AG20443 (cell line): ENCODE measurements at places on chromosomes 1 and 21.

GRCh38 chr1:207762622-207763021, 10.8 kb downstream of the CD46 start:
- DNase-seq = no peak

DNA sequence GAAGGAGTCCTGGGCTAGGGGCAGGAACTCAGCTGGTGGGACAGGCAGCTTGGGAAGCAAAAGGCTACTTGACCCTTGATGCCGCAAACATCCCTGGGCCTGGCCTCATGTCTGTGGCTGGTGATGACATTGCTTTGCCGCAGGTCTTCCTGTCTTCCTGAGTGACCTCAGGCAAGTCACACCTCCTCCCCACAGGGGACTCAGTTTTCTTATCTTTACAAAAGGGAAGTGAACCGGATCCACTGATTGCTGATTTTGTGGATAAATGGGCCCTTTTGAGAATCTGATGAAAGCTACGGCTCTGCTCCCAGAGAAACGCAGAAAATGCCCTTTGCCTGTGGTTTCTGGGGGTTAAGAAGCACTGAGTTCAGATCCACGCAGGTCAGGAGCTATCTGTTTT, 20.7 kb downstream of the PLOD1 start:
- DNase-seq = no peak

- no peak for DNase-seq
These were observed 28.8 kb downstream of the VANGL2 start for GRCh38 chr1:160429125-160429561.

DNA sequence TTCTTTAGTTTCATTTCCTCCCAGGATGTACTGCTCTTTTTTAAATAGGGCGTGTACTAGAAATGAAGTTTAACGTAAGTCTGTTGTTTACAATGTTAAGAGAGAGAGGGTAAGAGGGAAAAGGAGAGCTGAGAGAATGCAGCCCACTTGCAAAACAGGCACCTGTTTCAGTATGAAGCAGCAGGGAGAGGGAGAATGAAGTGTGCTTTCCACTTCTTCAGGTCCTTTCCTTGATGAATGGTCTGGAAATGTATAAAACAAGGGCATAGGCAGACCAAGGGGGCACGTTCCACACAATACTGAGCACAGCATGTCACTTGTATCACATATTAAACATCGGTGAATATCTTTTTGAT, 2.0 kb downstream of the KCNA3 start:
- DNase-seq = no peak

DNA sequence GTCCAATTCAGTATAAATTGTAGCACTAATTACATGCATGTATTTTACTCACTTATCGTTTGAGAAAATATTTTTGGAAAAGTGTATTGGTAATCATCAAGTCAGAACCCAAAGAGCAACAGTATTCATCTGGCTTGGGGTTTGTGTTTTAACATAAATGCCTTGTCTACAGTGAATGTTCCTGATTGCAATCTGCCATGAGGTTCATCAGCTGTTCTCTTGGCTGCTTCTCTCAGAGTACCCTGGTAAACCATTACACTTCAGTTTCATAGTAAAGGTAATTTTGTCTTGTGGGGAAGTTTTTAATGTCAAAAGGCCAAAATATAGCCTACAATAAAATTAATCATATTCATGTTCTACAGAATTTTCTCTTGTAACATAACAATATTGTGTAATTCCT, 150.3 kb downstream of the IFI44 start:
- no peak for DNase-seq

DNA sequence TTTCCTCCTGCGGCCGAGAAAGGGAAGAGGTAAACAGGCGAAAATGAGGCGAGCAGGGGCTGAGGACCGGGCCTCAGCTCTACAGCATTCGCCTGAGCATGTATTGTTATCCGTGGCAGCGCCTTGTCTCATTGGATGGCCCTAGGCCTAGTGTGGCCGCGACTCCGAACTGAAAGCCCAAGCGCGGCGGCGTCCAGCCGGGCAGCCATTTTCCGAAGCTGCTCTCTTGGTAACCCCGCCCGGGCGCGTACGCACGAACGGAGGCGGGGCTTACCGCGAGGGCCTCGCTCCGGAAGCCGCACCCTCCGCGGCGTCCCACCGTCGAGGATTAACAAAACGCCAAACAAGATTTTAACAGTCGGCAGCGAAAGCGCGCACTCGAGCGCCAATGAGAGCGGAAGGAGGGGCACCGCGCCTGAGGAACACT, 797 bp upstream of the USP1 start:
- DNase-seq = peak; percentile 95

- no peak for DNase-seq
These were observed 297.0 kb downstream of the AKT3 start for GRCh38 chr1:243553090-243553489.

DNA sequence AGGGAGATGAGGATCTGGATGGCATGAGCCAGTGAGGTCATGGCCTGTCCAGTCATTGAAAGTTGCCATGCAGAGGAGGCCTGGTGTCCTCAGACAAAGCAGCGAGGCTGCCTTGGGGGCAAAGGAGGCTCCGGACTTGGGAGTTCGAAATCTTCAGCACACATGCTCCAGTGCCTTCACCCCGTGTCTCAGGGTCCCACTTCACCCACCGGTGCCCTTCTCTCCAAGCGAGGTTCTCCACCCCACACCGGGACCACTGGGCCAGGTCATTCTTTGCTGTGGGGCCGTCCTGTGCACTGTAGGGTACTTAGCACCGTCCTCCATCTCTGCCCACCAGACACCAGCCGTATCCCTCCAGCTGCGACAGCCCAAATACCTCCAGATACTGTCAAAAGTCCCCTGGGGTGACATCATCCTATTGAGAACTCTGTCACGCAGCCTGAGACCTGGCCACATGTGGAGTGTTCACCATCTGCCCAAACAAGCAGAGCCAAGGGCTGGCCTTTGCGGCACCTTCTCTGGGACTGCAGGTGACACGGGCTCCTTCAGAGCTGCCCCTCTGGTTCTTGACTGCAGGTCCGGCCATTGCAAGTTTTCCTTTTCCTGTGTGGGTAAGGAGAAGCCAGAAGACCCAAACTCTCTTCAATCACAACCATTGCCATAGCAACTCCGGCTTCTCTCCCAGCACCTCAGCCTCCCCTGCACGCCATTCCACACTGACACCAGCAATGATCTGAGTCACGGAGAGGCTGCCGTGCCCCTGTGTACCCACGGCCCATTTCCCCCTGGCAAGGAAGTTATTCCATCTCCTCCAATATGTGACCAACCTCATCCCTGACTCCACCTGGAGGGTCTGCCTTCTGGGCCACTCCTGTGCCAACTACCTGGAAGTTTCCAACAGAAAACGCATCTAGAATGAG, 20.4 kb upstream of the PDE9A start:
- DNase-seq = no peak

GRCh38 chr21:25955646-25956045, 214.9 kb downstream of the APP start:
- DNase-seq = no peak

- DNase-seq = no peak
These were observed 40.3 kb downstream of the CNIH3 start for GRCh38 chr1:224656392-224656791.

GRCh38 chr1:225658041-225658440, 5.1 kb upstream of the ENAH start:
- no peak for DNase-seq

DNA sequence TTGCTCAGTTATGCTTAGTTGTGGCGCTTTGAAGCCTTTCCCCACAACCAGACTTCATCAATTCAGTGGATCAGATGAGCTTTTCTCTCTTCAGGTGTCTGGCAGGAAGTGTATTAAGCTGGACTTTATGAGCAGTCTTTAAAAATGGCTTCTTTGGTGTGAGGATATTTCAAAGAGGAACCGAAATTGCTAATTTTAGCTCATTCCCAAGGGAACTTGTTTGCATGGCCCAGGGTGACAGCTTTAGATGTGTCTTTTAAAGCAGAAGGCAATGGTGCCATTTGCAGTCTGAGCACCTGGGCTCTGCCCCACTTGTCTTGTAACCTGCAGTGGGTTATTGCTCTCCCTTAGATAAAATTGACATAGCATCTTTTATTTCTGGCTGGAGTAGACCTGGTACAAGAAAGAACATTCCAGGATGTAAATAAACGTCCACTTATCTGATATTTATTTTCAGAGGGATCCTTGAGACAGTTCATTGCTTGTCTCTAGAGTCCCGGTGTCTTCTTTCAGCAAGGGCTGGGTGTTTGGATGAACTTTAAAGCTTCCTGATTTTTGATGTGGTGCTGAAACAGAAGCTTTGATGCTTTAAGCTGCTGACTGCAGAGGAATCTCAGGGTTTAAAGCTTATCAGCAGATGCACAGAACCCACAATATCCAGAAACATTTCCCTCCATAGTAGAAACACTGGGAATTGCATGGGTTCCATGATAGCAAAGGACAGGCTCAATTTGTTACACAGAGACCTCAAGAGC, 241.7 kb downstream of the ADGRL2 start:
- DNase-seq = no peak

DNA sequence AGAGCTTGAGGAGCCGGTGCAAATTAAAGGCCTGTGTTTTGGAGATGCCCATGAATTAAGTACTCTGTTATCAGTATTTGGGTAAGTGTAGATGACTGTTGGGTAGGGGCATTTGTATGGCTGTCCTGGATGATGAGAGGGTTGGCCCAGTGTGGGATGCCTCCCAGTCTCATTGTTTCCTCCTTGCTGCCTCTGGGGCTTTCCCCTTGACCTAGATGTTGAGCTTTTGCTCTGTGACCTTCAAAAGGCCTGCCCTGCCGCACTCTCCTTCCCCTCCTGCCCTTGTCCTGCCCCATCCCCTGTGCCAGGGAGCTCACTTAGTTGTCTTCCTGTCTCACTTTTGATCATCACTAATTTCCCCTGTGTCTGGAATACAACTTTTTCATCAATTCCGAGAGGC, 10.0 kb downstream of the GALNT2 start:
- DNase-seq = no peak

- peak; percentile 49 for DNase-seq
These were observed 23.2 kb downstream of the LYST start for GRCh38 chr1:235843461-235843961.

- DNase-seq = no peak
These were observed 1.7 kb upstream of the TNFSF4 start for GRCh38 chr1:173208868-173209267.

GRCh38 chr1:61583703-61584102, 141.2 kb downstream of the TM2D1 start:
- no peak for DNase-seq

- DNase-seq = no peak
These were observed 98.6 kb upstream of the KRTAP19-8 start for GRCh38 chr21:31136891-31137290.

DNA sequence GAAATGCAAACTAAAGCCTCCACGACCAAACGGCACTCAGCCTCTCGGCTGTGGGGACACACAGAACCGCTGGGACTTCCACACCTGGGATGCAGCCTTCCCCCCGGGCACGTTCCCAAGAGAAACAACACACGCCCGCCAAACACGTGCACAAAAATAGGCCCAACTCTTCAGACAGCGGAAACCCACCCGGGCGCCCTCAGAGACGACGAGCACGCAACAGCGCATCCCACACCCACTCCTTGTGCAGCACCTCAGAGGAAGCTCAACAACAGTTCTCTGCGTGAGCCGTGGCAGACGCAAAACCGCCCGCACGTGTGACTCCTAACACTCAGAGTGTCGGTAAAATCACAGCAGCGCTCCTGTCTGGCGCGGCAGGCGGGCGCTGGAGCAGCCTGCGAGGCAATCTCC, 5.3 kb downstream of the C1orf159 start:
- no peak for DNase-seq

GRCh38 chr1:229344139-229344538, 1.3 kb upstream of the CCSAP start:
- no peak for DNase-seq

DNA sequence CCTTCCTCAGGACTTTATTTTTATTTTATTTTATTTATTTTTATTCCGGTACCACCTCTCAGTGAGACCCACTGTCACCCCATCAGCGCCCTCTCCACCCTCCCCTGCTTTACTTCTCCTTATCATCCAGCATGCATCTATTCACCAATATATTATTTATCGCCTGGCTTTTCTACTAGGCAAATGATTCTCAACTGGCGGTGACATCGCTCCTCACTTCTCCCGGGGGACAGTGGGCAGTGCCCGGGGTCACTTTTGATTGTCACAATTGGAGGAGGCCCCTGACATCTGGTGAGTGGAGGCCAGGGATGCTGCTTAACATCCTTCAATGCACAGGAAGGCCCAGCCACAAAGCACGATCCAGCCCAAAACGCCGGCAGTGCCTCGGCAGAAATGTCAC, 138.7 kb downstream of the ETS2 start:
- no peak for DNase-seq

- peak; percentile 88 for DNase-seq
These were observed 950 bp upstream of the EVA1C start for GRCh38 chr21:32411350-32412161.

- DNase-seq = no peak
These were observed 101.9 kb upstream of the SOD1 start for GRCh38 chr21:31557421-31558188.

- DNase-seq = no peak
These were observed 182.4 kb downstream of the BACH1 start for GRCh38 chr21:29481081-29481480.

- DNase-seq = no peak
These were observed 26.5 kb upstream of the LEPR start for GRCh38 chr1:65393928-65394327.

DNA sequence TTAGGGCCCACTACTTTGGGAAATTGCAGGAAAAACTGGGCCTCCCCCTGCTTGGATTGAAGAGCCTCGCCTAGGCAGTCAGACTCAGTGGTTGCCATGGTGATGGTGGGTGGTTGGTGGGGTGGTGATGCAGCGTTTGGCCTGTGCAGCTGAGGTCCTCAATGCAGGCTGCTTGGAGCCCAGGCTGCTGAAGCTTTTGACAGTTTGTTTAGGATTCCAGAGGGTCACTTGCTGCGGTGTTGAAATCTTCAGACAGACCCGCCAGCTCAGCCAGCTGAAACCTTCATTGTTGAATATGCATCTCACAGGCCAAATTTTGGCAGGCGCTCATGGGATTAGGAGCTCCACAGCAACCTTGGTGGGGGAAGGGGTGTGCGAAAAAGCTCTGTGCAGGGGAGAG, 67.9 kb downstream of the CACNA1E start:
- DNase-seq = no peak

DNA sequence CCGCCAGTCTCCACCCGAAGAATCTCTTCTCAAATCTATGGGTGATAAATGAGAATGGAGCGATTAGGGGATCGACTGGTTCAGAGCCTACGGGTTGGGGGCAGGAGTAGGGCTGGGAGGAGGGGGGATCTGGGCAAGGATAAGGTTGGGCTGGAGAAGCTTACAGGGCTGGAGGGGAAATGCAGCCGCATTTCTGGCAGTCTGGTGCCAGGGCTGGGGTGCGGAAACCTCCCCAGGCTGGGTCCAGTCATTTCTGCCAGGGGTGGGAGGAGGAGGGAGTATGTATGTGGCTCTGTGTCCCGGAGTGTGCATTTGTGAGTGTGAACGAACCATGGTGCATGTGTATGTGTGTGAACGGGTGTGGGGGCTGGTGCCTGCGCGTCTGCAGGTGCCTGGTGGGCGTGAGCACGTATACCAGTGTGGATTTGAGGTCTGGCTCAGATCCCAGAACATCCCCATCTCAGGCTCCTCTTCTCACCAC, 10.2 kb downstream of the C1orf216 start:
- DNase-seq = peak; percentile 32

GRCh38 chr1:11187931-11188330, 1.2 kb upstream of the ANGPTL7 start:
- DNase-seq = no peak
